ENCODE measurements at places on chromosomes 6 and 20. TPM values are rescaled to one million over a fixed set of nuclear protein-coding genes. Genes with fewer than 3 reads are reported as not detected.

Gene TTLL9
- total RNA-seq, result 0.16 TPM

Gene BNIP5
- total RNA-seq, result under 0.01 TPM

Gene RAET1L
- total RNA-seq, result not detected

Gene BPIFB4
- not detected for total RNA-seq

Gene CYP39A1
- 2.2 TPM for total RNA-seq

Measured in bronchial smooth muscle cell (primary cell).